Nephron progenitor cell (in vitro differentiated cells): ENCODE measurements at places on chromosomes 5 and 9.

DNA sequence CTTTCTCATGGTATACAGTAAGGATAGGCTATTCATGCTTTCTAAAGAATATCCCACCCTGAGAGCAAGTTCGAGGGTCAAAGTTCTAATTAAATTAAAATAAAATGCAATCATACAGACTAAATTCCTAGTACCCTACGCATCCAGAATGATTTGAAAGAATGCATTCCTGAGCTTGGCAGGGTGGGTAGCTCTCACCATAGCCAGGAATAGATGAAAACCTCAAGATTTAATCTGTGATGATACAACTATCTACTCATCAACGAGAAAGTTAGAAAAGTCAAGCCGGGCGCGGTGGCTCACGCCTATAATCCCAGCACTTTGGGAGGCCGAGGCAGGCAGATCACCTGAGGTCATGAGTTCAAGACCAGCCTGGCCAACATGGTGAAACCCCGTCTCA lies 32.3 kb downstream of the SERINC5 start:
- DNase-seq: no peak

DNA sequence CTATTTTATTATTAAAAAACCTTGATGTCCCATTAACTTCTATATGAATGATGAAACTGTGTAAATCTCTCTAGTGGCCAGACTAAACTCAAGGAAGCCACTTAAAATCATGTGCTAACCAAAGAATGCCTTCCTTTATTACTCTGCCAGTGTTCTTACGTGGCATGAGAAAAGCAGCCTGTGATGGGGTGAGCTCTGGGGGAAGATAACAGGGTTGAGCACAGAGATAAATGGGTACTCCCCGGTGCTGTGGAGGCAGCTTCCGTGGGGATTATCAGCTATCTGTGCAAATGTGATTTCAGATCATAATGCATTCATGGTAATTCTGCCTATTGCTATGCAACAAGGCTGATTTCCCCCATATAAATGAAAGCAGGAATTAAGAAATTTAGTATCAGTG lies 181.3 kb downstream of the CAVIN4 start:
- DNase-seq: no peak

DNA sequence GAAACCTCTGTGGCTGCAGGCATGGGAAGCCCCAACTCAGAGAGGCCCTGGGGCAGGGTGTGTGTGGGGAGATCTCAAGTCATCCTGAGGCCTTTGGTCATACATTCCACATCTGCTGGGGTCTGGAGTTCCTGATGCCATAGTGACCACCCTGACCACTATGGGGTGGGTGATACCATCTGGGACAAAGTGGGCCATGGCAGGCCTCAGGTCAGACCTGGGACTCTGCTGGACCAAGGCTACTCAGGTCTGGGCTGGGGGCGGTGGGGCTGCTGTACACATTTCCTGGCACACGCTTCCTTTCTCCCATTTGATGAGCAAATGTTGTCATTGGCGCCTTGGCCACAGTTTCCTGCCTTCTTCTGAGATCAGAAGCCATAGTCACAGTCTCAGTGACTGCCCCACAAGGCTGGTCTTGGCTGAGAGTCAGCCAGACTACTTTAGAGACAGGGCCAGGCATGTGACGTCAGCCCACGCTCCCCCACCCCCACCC lies 15.1 kb upstream of the ACSL6 start:
- DNase-seq: no peak

DNA sequence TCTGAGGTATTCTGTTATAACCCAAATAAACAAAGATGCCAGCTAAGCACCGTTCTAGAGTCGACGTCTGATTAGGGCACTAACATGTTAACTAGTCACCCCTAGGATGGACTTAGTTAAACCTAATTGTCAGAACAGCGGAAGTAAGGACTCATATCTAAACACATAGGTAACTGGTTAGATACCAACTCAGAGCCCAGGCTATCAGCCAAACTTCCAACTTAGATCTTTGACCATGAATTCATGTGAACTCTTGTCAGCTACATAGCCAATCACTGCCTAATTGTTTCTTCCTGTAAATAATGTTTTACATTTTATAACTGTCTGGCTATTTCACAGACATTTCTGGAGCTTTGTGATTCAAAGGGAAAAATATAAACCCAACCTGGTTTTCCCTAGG lies 84.3 kb upstream of the DHFR start:
- no peak for DNase-seq

DNA sequence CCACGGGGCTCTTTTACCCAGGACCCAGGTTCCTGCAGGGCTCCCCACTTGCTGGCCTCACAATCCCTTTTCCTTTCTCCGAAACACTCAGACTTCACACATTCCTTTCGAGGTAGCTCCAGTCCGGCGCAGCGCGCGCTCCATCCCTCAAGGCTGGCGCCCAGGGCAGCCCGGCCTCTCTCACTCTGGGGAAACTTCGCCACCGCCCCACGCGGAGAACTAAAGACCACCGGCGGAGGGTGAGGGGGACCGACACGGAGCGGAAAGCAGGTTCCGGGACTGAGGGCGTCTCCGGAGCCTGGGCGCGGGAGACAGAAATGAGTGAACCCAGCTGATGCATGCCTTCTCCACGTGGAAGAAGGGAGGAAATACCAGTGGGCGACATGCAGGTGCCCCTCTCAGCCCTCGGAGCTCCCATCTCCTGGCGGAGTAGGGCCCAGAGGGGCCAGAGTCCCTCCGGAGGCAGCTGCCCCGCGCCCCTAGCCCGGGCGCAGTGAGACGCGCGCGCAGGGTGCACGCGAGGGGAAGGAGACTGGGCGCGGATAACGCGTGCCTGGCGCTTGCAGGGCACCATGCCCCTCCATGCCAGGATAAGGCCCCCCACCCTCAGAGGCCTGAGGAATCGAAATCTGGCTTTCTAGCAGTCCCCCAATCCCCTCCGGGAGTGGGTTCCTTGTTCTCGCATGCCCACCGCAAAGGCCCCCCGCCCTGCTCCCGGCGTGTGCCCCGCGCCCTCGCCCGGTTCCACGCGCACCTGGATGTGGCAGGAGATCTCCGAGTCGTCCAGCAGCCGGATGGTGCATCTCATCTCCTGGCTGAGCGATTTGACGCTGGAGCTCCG lies 650 bp downstream of the FRMD3 start:
- DNase-seq: peak; percentile 45

GRCh38 chr5:1065143-1065750 lies 46.6 kb downstream of the SLC12A7 start:
- no peak for DNase-seq

DNA sequence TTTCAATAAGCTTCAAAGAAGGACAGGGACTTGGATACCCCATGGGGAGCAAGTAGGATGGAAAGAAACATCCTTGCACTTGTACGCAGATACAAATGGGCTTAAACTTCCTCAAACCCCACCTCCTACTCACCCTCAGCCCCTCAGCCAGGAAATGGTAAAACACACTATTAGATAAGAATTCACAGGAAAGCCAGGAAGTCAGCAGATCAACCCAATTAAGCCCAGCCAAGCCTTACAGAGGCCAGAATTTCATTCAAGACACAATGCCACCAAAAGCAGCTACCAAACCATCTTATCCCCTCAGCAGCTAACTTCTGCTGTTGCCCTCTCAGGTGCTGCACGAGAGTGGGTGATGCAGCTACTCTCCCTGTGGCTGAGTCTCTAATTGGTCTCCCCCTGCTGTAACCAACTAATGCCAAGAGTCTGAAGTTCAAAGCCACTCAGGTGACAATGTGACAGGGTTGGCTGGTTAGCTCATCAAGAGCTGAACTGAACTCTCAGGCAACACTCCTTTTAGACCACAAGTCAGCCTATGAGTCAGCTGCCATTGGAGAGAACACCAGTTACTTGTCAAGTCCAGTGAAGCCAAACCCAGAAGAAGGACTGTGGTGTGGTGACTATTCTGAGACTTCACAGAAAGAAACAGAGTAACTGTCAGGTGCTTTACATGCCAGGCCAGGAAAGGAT lies 201.9 kb downstream of the ZNF608 start:
- DNase-seq: no peak
